ENCODE measurements at places on chromosomes 6 and 20.

DNA sequence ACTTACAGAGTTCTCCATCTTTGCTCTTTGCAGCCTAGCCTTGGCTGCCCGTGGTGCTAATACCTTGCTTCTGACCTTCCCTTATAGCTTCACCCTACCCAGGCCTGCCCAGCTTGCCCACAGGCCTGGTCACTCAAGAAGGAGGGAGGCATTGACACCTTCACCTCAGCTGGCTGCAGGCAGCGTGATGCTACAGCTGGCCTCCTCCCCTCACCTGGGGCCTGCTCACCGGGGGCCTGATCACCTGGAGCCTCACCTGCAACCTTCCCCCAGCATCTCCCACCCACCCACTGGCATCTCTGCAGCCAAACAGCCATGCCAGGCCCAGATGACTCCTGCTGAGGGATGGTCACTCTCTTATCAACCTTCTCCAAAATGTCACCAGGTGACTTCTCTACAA lies 40.4 kb downstream of the CPNE5 start:
- DNase-seq = no peak

DNA sequence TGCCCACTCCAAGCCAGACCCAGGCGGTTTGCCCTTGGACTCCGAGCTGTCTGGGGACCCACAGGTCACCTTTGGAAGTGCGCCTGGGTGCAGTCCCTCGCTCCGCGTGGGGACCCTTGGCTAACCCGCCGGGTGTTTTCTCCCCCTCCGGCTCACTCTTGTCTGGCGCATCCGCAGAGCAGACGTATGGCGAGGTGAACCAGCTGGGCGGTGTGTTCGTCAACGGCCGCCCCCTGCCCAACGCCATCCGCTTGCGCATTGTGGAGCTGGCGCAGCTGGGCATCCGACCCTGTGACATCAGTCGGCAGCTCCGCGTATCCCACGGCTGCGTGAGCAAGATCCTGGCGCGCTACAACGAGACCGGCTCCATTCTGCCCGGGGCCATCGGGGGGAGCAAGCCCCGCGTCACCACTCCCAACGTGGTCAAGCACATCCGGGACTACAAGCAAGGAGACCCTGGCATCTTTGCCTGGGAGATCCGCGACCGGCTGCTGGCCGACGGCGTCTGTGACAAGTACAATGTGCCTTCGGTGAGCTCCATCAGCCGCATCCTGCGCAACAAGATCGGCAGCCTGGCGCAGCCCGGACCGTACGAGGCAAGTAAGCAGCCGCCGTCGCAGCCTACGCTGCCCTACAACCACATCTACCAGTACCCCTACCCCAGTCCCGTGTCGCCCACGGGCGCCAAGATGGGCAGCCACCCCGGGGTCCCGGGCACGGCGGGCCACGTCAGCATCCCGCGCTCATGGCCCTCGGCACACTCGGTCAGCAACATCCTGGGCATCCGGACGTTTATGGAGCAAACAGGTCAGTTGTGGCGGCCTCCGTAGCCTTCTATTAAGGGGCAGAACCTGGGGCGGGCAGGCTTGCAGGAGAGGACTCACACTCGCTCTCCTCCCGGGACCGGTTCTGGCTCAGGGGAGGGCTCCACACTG lies 1.1 kb downstream of the PAX1 start:
- DNase-seq = no peak

DNA sequence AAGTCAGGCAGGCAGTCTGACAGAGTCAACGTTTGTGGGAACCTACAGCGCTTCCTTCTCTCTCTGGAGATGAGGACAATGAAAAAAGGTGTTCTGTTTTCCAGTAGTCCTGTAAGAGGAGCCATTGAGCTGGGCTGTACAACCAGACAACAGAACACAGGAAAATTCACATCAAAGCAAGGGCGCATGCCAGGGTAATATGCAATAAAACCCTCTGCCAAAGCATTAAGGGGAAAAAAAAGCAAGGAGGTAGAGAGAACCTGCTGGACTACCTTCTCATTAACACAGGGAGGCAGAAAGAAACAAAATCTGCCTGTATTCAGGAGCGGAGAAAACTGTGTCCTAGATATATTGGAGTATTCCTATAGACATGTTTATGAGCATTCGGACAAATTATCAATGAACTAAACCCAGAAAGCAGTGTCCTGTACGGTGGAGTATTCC lies 1.3 kb downstream of the RNF24 start:
- peak; percentile 83 for DNase-seq

GRCh38 chr6:84489598-84489997 lies 262.2 kb upstream of the CEP162 start:
- DNase-seq = no peak

- DNase-seq = no peak
These were observed 55.9 kb upstream of the PSMF1 start for GRCh38 chr20:1062334-1063010.

DNA sequence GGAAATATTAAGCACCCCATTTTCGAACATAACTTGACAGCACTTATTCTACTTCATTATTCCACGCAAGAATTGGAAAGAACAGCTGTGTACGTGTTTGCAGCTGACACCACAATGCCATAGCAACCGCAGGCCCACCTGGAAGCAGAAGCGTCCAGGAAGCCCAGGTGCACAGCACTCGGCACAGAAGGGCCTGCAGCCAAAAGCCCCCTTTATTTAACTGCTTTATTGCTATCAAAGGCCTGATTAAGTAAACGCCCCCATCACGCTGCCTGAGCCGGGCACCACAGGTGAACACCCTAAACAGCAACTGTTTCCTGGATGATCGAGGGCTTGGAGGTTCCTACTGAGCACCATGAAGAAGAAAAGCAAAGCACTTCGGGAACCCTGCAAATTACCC lies 6.3 kb downstream of the TAF4 start:
- no peak for DNase-seq

GRCh38 chr6:143374014-143374413 lies 76.5 kb downstream of the ADAT2 start:
- no peak for DNase-seq

DNA sequence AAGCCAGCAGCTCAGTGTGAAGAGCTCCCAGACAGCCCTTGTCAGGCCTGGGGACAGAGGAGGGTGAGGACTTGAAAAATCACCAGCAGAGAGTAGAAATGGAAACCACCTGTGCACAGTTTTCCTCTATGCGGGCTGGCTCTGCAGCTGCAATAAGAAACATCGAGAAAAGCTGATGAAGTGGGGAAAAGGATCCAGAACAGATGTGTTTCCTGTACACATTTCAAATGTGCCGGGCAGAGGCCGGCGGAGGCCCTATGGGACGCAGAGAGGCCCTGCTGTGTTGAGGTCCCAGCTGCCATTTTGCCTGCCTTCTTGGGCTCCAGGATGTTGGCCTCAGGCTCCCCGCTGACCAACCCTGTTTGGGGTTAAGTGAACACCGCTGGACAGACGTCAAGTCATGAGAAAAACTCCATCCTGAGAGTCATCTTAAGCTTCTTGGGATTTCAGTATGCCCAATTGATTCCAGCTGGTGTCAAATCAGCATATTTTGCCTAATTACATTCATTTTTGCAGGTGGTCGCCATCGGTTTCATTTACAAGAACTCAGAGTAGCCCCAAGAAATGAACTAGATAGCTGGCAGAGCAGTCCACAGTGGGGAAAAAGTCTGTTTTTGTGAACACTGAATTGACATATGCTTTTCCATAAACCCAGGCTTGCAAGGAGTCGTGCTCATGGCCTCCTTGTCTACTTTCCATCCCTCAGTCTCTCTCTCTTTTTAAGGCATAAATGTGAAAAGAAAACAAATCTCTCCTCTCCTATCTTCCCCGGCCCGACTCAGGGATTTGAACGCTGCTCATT lies 150.4 kb upstream of the PHACTR3 start:
- no peak for DNase-seq

All from astrocyte of the hippocampus (primary cell).